Endothelial cell of umbilical vein (primary cell): ENCODE measurements at places on chromosomes 11 and 22.
A peak's percentile ranks its signal among the peaks of the same experiment; 100 is the strongest.

DNA sequence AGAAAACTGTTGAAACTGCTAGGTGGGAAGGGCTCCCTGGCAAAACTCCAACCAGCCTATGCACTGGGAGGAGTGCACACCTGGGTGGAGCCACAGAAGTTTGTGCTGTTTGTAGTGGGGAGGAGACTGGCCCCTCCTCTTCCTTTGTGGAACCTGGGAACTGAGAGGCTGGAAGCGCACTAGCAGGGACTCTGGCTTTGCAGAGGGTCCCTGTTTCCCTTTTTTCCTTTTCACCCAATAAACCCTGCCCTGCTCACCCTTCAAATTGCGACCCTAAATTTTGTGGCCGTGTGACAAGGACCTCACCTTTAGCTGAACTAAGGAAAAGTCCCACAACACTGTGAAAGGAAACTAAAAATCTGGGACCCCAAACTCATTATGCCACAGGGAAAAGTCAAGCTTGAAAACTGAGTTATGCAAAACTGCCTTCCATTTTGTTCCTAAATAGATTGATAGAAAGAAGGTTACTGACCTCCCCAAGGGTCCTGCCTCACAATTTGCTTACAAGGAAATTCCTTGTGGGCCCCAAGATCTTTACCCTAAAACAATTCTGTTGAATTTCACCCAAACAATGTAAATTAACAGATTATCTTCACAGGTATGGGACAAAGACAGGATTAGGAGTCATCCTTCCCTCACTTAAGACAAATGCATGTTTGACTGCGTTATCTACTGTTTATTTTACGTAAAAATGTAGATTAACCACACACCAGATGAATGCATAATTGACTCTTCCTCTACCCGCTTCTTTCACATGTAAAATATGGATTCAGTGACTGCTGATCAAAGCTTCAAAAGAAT, 81.0 kb downstream of the SLC36A4 start:
- no peak for DNase-seq

DNA sequence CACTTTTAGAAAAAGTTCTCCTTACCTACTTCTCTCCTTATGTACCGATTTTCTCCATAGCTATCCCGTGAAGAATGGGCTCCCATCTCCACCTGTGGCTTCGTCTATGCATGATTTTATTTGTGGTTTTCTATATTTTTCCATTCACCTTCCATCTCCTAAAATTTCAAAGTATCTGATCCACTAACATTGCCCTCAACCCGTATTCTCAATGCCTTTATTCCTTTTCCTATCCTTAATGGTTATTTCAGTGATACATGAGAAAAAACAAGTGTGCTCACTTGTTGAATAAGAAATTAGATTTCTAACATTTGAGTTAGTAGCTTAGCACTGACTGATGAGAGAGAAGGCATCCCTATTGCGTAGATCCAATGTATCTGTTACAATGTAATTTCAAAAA, 16.9 kb downstream of the CYP2R1 start:
- no peak for DNase-seq

DNA sequence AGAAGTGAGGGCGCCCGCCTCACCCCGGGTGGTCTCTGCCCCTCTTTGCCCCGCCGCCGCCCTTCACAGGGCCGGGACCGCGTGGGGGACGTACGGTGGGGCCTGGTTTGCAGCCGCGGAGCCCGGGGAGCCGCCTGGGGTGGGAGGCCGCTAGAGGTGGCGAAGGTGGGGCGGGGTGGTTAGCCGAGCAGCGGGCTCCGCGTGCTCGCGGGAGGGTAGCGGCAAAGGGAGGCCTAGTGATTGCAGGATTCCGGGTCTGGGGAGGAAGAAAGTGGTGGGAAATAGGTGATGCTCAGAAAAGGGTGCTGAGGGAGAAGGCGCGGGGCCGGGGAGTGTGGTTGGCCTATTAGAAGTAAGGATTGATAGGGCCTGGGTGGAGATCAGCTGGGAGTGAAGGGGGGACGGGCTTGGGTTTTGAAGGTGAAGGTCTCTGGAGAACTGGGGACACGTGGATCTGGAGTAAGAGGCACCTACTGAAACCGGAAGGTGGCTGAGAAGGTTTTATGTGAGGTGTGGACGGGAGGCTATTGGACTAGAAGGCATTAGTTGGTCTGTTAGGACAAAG, 571 bp downstream of the FAR1 start:
- DNase-seq: peak; percentile 45

DNA sequence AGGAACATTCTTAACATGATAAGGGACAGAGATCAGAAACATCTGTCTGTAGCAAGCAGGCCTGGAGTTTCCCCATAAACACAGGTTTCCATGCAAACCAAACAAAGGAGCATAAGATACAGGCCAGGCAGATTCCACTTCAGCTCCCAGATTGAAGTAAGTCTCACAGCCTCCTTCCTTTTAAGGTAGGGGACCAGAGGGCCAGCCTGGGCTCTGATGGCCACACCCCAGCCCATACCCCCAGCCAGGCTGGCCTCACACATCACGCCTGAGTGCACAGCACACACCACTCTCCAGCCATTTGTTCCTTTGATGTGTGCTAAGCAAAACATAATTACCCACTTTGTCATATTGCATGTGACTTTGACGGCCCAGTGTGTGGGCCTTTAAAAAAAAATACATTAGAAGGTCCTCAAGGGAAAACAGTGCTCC, 518.7 kb downstream of the NTM start:
- no peak for DNase-seq

DNA sequence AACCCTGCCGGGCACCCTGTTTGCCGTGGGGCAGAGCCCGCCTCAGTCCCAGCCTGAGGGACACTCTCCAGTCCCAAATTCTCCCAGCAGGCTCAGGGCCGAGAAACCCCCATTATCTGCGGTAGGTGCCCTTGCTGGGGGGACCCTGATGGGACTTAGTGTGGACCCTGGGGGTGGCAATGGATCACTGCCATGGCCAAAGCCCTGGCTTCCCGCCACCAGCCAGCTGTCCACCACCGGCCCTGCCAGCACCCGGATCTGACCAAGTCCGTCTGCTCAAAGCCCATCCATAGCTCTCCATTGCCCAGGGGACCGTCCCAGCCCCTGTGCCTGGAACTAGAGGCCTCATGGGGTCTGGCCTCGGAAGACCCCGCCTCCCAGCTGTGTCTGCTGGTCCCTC, 24.4 kb downstream of the WNT7B start:
- DNase-seq: no peak

DNA sequence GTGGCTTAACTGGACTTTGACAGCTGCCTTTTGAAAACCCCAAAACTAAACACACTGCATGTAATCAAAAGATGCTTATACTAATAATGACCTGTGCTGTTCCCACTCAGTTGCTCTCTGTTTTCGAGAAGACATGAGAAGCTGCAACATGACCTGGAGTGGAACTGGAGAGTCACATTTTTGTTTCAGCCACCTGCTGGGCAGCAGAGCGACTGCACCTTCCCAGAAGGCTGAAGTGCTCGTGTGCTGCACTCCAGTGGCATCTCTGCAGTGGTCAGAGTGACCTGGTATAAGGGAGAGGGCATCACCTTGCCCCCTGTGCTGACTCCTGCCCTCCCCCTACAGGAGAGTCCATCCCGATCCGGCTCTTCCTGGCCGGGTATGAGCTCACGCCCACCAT, 8.6 kb downstream of the THYN1 start:
- DNase-seq: peak; percentile 36

GRCh38 chr11:96167787-96168186, 175.2 kb downstream of the MAML2 start:
- no peak for DNase-seq

DNA sequence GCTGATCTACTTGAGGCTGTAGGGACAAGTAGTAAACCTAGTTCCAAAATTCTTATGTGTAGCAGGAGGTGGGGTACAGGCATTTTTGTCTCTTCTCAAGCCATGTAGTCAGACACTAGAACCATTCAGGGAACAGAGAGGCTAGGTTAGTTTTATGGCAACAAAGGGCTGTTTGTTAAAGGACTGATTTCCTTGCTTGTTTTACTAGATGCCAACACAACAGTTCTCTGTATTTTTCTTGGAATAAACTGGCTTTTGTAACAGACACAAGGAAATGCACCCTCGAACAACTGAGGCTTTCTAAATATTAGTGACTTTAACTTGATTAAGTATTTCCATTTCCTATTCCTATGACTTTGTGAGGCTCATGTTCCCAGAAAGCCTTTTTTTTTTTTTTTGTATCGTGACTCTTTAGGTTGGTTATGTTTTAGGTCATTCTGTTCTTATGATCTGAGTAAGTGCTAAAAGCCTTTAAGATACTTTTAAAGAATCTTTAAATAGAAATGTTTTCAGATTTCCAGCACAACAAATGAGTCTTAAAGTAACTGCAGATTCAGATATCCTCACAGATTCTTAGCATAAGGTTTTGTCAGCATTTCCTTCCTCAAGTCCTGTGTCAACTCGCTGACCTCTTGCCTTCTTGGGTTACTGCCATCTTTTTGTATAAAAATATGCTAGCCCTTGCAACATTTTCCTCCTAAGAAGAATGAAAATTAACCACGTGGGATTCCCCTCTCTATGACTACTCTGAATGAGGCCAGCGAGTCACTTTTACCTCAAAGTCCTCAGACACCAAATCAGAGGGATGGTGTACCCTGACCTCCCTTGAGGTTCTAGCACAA, 92.5 kb downstream of the CCDC83 start:
- peak; percentile 97 for DNase-seq

GRCh38 chr11:124109377-124109776, 5.9 kb upstream of the VWA5A start:
- no peak for DNase-seq

GRCh38 chr11:61270354-61271076, 24.6 kb downstream of the VWCE start:
- DNase-seq: no peak

DNA sequence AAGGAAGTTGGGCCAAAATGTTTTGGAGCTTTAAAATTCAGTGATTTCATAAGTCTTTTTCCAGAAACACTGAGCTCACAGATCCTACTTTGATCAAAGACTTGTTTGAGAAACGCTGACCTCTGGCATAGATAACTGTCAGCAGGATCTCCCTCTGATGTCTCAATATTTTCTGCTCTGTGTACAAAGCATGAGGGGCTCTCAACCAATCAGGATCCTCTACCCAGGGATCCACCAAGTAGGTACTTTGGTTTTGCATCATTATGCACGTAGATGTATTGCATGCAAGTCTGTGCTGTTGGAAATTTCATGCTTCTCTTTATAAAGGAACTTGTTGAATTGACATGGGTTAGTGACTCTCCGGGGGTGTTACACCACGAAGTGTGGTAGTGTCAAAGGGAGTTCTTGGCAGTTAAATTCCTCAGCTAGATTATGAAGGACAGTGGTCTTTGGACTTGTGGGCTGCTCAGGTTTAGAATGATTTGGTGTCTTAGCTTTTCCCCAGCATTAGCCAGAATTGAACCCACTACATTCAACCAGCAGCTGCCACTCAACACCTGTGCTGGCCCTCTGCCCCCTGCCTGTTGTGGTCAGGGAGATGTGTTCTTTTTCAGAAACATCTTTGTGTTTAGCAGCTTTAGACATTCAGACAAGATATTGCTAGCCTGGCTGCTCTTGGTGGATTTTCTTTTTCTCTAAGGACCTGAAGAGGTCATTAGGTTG, 1.7 kb upstream of the DIXDC1 start:
- no peak for DNase-seq

- no peak for DNase-seq
These were observed 175.4 kb downstream of the CTTN start for GRCh38 chr11:70573701-70574151.

GRCh38 chr22:21055880-21056319, 10.2 kb downstream of the LRRC74B start:
- no peak for DNase-seq

- no peak for DNase-seq
These were observed 95.3 kb upstream of the RAG2 start for GRCh38 chr11:36693139-36693843.

- no peak for DNase-seq
These were observed 21.9 kb downstream of the SCUBE1 start for GRCh38 chr22:43320943-43321900.

DNA sequence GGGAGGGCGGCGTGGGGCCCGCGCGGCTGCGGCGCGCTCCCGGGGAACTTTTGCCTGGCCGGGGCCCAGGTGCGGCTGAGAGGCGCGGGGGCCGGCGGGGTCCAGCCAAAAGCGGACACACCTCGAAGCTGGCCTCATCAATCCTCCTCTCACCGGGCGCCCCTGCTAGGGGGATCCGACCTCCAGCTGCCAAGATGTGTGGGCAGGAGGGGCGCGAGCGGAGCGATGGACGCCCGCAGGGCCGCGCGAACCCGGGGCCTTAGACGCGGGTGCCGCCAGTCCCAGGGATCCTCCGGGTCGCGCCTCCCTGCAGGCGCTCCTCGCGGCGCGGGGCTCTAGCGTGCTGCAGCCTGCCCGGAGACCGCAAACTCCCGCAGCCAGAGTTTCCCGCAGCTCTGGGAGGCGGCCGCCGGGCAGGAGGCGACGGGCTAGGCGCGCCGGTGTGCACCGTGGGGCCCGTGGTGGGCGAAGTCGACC, 785 bp downstream of the IGSF9B start:
- DNase-seq: no peak

- DNase-seq: no peak
These were observed 4485.9 kb upstream of the OR11H1 start for GRCh38 chr22:11042116-11042515.

DNA sequence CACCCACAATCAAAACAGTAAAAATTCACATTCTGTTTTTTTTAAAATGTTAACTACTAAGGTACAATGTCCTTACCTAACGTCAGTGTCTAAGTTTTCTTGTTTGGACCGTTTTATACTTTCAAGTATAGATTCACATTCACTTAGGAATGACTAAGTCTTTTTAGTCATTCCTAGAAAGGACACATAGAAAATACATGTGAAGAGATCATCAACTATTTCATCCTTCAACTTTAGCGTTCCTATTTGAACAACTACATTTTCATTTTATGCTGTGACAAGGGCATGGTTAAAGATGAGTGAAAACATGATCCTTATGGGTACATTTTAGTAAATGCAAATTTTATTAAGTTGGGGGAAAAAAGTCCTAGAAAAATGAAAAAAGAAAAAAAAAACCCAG, 62.8 kb downstream of the DDX10 start:
- no peak for DNase-seq

DNA sequence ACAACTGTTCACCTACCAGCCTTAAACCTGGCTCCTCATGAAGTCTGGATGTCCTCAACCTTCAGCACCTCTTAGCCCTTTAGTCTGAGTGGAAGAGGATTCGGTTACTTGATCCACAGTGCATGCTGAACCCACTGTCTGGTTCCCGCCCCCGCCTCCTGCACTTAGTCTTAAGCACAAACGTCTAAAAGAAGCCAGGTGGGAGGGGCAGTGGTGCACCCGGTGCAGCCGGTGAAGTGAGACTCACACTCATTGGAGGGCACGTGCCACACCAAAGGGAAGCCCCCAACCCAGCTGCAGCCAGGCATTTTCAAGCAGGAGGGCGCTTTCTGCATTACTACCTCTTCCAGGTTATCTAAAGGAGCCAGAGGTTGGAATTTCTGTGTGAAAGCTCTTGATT, 146.8 kb downstream of the COMMD9 start:
- no peak for DNase-seq
